ENCODE measurements at places on chromosomes 2 and 18.

DNA sequence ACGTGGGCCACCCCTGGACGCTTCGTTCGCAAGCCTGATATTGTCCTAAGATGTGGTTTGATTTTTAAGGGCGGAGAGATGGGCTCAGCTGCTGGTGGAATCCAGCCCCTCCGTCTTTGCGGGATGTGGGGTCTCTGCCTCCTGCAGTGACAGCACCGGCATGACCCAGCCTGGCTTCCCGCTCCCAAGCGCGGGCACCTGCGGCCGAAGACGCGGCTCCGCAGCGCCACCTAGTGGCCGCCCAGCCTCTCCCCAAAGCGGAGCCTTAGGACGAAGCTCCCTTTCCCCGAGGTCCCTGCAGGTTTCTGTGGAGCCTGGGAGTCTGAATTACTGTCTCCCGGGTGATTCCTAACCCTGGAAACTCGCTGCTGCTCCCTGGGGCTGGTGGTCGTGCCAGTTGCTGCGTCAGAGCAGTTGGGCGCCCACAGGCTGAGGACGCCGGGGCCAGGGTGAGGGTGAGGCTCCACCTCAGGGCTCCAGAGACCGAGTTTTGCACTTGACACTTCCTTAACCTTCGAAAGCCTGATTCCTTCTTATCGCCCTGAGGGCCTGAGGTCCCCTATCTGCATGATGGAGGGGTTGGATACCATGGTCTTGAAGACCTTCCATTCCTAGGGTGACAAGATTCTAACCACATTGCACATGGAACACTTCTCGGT, 137.5 kb downstream of the TPO start:
- peak; percentile 67 for DNase-seq

GRCh38 chr2:18232731-18233438, 327.6 kb downstream of the RDH14 start:
- DNase-seq = no peak

DNA sequence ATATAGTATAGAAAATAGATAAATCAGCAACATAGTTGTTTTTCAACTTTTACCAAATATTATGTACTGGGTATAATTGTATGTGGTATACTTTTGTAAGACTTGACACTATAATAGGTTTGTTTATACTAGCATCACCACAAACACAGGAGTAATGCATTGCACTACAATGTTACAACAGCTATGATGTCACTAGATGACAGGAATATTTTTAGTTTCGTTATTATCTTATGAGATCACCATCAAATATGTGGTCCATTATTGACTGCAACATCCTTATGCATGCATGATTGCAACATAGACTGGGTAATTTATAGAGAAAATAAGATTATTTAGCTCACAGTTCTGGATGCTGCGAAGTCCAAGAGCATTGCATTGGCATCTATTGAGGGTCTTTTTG, 678.4 kb upstream of the ZNF804A start:
- DNase-seq = no peak

DNA sequence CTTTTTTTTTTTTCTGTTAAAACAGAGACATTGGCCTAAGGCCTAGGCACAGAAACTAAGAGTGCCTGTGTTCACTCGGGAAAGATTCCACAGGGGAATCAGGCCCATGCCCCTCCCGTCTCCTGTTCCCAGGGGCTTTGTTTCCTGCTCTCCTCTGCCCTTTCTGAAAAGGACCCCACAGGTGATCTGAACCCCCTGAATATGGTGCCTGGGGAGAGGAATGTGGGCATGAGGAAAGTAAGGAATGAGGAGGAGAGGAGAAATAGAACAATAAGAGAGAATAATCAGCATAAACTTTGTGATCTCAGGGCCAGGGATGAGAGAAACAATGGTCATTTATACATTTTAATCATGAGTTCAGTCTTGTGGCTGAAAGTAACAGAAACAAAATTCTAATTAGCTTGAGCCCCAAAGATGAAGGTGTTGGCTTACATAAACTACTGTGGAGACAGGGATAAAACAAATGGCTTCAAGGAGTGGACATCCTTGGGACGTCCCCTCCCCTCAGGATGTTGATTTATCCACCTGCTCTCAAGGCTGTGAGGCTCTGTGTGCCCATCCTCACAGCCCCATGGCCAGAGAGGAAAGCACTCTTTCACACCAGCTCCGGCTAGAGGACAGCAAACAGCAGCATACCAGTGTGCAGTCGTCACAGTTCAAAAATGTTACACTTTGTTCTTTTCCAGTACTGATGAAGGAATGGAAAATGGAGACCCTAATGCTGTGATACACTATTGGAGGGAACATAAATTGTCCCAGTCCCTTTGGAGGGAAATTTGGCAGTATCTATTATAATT, 46.4 kb upstream of the MRPL33 start:
- DNase-seq = no peak

- DNase-seq = no peak
Measured at GRCh38 chr2:235325151-235325550, 168.7 kb upstream of the AGAP1 start.

- no peak for DNase-seq
Measured at GRCh38 chr18:46335534-46336101, 231.4 kb downstream of the HAUS1 start.

- no peak for DNase-seq
Measured at GRCh38 chr2:223052548-223053483, 826 bp downstream of the KCNE4 start.

GRCh38 chr2:218567797-218568189, 358 bp downstream of the USP37 start:
- DNase-seq = peak; percentile 62

DNA sequence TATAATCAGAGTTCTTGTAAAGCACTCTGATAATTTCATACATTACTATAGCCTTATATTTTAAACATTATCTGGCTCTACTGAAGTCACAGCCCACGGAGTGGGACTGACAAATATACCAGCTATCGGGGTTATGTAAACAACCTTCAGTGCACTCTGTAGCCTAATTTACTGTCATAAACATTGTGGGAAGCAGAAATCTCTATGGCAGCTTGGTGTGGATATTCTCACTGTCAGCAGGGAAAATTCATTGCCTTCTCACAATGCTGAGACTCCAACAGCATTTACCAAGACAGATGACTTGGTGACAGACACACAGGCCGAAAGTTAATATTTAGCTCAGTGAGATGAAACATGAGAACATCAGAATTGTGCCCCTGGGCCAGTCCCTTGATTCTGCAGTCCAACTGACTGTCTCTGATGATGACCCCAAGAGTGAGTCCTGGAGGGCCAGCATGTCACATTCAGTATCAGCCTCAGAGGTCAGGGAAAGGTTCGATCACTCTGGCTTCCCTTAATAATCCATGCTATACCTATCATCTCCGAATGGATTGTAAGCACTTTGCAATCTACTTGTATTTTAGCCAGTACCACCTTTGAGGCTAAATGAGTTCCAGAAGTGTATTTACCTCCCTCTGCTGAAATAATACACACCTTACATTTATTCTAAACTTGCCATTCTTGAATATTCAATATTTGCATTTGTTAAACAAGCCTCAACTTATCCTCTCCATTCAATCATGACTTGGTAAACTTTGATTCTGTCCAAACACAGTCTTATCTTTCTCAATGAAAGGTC, 146.2 kb upstream of the OSR1 start:
- DNase-seq = no peak

DNA sequence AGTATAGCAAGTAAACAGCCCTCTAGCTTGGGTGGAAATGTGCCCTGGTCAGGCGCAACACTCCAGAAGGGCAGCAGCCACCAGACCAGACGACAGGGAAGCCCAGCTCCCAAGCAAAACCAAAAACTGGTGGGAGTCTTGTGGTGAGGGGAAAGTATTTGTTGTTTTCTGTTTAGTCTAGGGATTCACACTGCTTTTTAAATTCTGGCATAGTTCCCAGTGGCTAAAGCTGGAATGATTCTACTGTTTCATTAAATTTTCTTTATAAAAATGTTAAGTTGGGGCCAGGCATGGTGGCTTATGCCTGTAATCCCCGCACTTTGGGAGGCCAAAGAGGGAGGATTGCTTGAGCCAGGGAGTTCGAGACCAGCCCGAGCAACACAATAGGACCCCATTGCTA, 38.5 kb downstream of the MERTK start:
- DNase-seq = no peak

DNA sequence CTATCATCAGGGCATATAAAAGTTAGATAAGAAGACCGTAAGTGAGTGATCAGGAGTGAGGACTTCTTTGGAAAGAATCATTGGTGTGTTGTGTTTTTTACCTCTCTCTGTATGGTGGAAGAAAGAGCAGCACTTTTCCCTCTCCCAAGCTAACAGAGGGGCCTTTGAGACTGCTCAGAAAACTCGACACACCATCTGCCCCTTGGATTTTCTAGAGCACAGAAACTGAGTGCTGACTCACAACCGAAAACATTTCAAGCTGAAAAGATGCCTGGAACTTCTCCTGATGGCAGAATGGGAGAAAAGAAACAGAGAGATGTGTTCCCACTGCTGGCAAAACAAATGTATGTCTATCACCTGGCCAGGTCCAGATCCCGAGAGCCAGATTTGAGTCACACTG, 156.6 kb downstream of the DNAH7 start:
- DNase-seq = no peak

DNA sequence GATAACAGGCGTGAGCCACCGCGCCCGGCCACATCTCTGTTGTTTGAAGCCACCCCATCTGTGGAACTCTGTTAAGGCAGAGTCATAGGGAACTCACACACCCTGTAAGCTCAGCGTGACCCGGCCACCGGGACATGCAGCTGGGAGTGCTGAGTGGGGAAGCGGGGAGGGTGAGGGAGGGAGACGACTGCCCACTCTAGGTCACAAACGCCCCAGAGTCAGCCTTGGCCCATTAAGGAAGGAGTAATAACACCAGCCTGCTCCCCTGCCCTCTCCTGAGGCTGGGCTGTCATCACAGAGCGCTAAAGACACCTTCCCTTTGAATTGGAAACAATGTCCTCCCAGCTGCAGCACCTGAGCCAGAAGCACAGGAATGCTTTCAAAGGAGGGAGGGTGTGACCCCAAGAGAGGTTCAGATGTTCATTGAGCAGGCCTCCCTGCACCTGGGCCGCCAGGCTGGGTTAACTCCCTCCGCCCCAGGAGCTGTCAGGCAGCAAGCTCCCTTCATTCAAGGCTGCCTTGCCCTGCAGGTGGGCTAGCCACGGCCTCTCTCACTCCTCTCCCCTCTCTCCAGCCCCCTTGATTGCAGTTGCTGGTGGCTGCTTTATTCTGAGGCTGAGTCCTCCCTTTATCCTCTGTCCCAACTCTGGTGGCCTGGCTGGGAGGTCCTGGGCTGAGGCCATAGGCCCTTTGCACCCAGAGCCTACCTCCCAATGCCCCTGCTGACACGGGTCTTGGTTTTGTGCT, 77.2 kb upstream of the HPCAL1 start:
- no peak for DNase-seq

DNA sequence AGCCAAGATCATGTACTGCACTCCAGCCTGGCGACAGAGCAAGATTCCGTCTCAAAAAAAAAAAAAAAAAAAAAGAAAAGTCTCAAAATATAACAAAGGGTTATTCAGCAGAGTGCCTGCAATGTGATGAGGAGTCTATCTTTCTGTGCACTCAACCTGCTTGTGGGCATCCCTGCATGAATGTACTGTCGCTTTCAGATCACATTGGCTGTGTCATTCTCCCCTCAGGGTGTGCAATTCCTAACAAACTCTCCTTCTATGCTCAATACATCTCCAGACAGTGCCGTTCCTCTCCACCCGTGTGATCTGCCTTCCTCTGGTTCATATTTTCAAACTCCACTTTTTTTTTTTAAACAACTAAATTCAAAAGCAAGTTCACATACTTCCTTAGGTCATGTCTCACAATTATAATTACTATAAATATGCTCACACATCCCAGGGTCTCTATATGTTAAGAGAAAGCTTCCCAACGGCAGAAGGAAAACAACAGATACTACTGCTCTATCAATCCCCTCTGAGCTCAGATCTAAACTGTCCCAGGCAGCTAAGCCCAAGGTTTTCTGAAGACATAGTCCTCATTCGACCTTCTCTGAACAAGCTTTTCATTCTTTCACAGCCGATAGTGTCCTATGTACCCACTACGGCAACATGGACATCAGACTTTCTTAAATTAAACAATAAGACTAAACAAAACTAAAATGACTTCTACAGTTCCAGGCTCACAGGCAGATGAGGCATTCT, 35.2 kb downstream of the PTMA start:
- no peak for DNase-seq

DNA sequence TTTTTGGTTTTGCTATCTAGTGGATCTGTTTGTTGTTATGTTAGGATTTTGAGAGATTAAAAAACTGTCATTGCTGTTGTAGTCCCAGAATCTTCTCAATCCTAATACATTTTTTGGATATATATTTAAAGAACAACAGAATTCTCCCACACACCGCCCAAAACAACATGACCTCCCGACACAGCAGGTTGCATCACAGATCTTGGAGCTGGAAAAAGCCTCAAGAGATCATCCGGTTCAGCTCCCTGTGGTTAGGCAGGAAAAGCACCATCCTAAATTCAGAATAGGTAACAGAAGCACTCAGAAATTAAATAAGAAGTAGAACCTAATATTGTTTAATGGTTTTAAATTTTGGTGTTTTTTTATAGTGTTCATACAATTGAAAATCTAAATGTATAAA, 251.4 kb upstream of the STON1 start:
- DNase-seq = no peak

DNA sequence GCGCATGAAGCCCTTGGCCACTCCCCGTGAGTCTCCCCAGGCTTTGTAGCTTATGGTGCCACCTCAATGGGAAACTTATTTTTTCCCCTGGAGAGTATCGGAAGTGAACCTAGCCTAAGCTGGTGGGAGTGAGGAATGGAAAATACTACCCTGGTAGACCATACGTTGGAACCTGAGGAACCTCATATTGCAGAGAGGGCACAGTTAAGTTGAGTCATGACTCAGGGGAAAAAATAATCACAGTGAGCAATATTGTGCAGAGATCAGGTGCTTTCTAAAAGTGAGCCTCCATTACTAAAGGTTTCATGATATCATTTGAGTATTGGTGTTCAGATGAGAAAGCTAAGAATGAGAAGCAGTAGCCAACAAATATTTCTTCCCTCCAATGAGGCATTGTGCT, 360.5 kb upstream of the NT5C1B start:
- no peak for DNase-seq

GRCh38 chr2:48914477-48915089, 159.1 kb upstream of the LHCGR start:
- no peak for DNase-seq

DNA sequence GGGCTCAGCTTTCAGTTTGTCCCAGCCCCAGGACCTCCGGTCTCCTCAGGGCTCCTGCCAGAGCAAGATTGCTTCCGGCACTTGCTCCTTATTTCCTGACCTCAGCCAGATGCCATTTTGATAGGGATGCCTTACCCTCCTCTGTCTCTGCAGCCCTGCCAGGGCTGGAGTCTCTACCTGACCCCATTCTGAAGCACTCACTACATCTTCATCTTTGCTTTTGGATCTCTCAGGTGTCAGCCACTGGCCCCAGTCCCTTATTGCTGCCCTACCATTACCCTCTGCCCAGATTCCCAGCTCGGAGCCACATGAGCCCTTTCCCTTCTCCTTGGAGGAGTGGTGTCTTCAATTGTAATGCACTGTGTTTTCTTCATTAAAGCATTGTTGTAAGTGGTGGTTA, 17.1 kb downstream of the OSBPL6 start:
- no peak for DNase-seq

- no peak for DNase-seq
Measured at GRCh38 chr2:236752096-236752495, 182.5 kb downstream of the ACKR3 start.

Measured in activated naive CD4-positive, alpha-beta T cell (primary cell).